RWPE1 (cell line): ENCODE measurements at places on chromosomes 6 and 20.

DNA sequence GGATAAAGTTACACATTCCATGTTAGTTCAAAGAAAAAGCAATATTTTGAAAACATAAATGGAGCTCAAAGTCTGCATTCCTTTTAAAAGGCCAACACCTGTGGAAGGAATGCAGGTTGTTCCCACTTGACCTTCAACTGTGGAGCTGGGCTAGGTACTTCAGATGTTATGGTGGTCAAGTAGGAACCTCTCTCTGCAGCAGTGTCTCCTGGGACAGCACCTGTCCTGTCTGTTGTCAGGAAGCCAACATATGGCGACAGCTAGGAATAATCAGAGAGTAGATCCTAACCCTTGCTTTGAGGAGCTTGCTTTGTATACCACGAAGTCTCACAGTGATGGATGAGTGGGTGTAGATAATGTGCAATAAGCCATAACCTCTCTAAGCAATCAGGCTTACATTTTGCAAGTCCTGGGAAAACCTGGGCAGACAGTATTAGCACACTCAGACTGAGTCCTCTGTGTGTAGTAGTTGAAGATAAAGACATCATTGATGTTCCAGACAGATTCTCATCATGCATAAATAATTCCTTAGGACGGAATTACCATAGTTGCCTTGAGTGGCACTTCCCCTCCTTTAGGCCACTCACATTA is 347.5 kb downstream of the PRL start:
- no peak for DNase-seq

DNA sequence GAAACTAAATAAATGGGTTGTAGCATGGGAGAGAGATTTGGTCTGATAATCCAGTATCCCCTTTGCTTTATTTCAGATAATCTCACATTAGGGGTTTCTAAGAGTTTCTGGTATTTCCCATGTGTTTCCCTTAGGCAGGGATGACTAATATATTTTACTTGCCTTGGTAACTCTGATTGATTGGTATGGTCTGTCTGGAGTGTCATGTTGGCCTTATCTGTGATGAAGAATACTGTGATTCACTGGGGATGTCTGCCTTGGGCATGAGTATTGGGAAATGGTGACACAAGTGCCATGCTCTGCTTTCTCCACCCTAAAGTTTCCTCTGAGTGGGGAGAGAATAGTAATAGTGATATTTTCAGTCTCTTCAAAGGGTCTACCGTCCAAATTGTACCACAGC is 10.1 kb downstream of the SLC22A2 start:
- DNase-seq: peak; percentile 57

GRCh38 chr20:6069669-6070068 is 15.8 kb upstream of the LRRN4 start:
- no peak for DNase-seq

DNA sequence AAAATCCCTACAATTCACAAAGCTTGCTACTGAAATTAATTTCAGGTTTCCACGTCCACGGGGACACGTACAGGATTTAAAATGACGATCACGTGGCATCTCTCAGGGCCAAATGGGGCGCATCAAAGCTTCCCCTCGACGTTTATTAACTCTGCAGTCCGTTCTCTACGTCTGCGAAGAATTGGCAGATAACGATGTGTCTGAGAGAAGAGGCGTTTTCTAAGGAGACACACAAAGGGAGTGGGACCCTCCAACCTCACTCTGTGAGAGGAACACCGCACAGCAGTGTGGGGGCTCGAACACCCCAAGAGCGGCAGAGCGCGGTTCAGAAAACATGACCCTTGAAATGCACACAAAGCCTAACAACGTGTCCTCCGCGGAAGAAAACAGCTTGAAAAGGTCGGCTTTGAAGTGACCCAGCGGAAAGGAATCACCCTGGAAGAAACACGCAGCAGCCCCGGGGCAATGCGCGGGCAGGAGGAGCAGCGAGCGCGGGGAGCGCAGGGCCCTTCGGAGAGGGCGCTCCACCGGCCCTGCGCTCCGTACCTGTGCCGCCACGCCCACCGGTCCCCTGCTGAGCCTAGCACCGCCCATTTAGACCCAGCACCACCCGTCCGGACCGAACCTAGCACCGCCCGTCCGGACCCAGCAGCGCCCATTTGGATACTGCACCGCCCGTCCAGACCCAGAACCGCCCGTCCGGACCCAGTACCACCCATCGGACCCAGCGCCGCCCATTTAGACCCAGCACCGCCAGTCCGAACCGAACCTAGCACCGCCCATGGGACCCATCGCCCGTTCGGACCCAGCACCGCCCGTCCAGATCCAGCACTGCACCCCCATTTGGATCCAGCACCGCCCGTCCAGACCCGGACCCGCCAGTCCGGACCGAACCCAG is 1.1 kb upstream of the AFDN start:
- peak; percentile 72 for DNase-seq

GRCh38 chr20:48313324-48313723 is 514.5 kb downstream of the PREX1 start:
- no peak for DNase-seq

DNA sequence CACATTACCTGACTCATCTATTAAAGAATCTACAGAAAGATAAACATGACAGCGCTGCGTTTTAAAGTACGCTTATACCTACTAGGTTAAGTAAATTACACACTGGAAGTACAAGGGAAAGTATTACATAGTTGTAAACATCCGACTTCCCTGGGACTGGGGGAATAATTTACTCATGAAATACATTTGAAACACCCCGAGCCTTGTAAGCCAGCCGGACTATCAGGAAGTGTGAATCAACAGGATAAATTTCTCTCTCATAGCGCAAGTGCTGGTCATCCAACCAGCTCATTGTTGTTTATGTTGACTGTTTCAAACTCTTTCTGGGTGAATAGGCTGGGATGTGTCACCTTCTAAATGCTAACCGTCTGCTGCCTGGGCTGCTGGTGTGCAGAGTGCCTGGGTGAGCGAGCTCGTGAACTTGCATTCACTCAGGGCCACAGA is 4.9 kb downstream of the BMP6 start:
- DNase-seq: peak; percentile 80

GRCh38 chr20:23971310-23971709 is 17.3 kb downstream of the GGTLC1 start:
- no peak for DNase-seq

GRCh38 chr6:146301764-146302163 is 241.9 kb upstream of the RAB32 start:
- no peak for DNase-seq
